ENCODE measurements at places on chromosomes 6 and 20. TPM values are rescaled to one million over a fixed set of nuclear protein-coding genes. Genes with fewer than 3 reads are reported as not detected.

The CALHM5 gene
- 0.05 TPM for total RNA-seq

GRCh38 chr20:64101731-64102621, 5.4 kb downstream of the NPBWR2 start:
- peak overlapping the region; percentile 69 for H3K4me3 ChIP-seq
- H3K36me3 ChIP-seq = no peaks in the 10 kb centered on the region
- no peaks in the 10 kb centered on the region for H3K27me3 ChIP-seq
- peaks cover 4% of the 10 kb centered on the region for H3K4me1 ChIP-seq
- H3K27ac ChIP-seq = peak overlapping the region; percentile 43
- no peak for DNase-seq

GRCh38 chr20:59650418-59650817, 46.1 kb downstream of the PHACTR3 start:
- no peak overlapping the region for H3K27ac ChIP-seq
- no peak for DNase-seq
- H3K4me3 ChIP-seq = no peak overlapping the region

The ALDH8A1 gene
- total RNA-seq = 1.4 TPM

The FAM50B gene
- total RNA-seq = 0.86 TPM

- no peaks in the 10 kb centered on the region for H3K4me1 ChIP-seq
- no peaks in the 10 kb centered on the region for H3K36me3 ChIP-seq
- H3K27ac ChIP-seq = no peak overlapping the region
- DNase-seq = no peak
Observed at GRCh38 chr6:119602215-119603178, 252.9 kb upstream of the MAN1A1 start.

The MUC21 gene
- not detected for total RNA-seq

GRCh38 chr20:53881362-53881761, 189.0 kb downstream of the BCAS1 start:
- DNase-seq = no peak
- H3K4me3 ChIP-seq = no peak overlapping the region
- H3K27ac ChIP-seq = no peak overlapping the region
- no peaks in the 10 kb centered on the region for H3K27me3 ChIP-seq

GRCh38 chr6:147421903-147422302, 86.6 kb upstream of the SAMD5 start:
- no peak for DNase-seq
- H3K36me3 ChIP-seq = no peaks in the 10 kb centered on the region
- no peaks in the 10 kb centered on the region for H3K4me1 ChIP-seq
- H3K27me3 ChIP-seq = no peaks in the 10 kb centered on the region

The TCF15 gene
- total RNA-seq = not detected

DNA sequence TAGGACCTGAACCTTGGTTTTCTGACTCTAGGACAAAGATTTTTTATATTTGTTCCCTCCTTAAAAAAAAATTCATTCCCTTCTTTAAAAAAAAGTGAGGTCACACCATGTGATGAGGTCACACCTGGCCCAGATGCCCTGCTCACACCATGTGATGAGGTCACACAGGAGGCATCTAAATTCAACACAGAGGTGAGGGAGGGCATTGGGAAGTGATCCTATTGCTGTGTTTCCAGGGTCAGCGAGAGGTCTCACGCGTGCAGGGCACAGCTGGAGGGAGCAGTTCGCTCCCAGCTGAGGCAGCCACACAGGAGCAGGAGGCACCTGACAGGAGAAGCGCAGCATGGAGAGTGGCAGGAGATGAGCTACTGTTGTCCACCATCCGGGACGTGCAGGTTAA, 92.5 kb downstream of the SLC22A23 start:
- H3K27me3 ChIP-seq = no peaks in the 10 kb centered on the region
- no peak for DNase-seq
- no peak overlapping the region for H3K27ac ChIP-seq
- peaks cover 36% of the 10 kb centered on the region for H3K4me1 ChIP-seq
- H3K4me3 ChIP-seq = no peak overlapping the region

- DNase-seq = no peak
- no peak overlapping the region for H3K27ac ChIP-seq
- no peaks in the 10 kb centered on the region for H3K36me3 ChIP-seq
- no peak overlapping the region for H3K4me3 ChIP-seq
Observed at GRCh38 chr6:105058846-105059245, 101.9 kb downstream of the LIN28B start.

All from HCT116 (cell line).